ENCODE measurements at places on chromosomes 7 and 10.

DNA sequence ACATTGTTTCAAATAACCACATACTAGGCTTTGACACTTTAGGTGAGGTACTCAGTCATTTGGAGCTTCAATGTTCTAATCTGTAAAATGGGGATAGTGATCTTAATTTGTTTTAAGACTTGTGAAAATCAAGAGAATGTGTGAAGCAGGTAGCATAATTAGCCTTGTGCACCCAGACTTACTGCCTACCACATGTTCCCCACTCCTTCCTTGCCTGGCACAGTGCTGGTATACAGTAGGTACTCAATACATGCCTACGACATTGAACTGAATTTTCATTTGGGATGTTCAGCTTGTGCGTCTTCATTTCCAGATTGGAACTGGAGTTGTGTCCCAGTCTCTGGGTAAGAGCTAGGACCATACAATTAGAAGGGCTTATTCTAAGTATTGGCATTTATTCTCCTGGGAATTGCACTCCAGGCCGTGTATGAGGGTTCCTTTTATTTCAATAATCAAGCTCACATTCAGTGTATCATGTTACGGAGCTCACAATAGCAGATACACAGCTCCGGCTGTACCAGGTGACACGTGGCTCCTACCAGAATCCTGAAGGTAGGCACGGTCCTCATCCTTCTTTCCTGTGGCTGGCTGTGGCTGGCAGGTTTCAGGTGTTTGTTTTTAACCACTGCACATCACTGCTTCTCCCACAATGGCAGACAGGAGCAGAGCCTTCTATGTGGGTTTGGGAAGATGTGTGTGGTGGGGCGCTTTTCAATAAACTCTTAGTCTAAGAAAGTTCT, 109.4 kb upstream of the PDCD4 start:
- no peak for DNase-seq

GRCh38 chr7:2796358-2797352, 47.5 kb downstream of the GNA12 start:
- DNase-seq: no peak

GRCh38 chr10:130341356-130341755, 205.2 kb downstream of the GLRX3 start:
- DNase-seq: no peak

- DNase-seq: no peak
These were observed 92.4 kb downstream of the KIF20B start for GRCh38 chr10:89793649-89794254.

- DNase-seq: no peak
These were observed 19.0 kb downstream of the ADCYAP1R1 start for GRCh38 chr7:31070991-31071644.

GRCh38 chr7:121440857-121441503, 44.9 kb upstream of the FAM3C start:
- DNase-seq: no peak

DNA sequence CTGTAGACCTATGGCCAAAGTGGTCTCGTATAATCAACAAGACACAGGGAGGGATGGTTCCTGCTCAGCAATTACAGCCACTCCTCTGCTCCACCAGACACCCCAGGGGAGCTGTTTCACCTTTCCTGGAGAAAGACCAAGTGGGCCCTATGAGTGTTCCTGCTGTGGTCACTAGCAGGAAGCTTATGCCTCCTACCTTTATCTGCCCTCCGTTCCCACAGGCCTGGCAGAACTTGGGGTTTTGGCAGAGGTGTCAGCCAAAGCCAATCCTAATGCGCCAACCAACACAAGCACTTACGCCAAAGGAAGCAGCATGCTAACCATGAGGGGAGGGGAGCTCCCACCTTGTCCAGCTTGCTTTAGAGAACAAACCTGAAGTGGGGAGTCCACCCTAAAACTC, 31.2 kb downstream of the XPNPEP1 start:
- DNase-seq: no peak

DNA sequence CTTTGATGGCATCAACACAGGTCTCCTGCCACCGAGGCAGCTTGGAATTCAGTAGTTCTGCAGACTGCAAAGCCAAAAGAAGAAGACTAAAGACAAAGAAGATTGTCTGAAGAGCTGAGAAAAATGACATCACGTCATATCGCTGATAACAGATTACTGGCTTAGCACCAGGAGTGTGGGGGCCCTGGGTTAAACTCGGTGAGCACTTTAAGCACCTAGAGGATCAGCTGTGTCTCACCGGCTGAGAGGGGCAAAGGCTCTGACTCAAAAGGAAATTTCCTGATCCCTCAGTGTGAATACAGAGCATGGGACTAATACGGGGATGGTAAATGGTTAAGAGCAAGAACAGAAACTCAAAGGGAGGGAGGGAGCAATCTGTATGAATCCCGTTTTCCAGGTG, 30.7 kb downstream of the BRI3 start:
- no peak for DNase-seq

DNA sequence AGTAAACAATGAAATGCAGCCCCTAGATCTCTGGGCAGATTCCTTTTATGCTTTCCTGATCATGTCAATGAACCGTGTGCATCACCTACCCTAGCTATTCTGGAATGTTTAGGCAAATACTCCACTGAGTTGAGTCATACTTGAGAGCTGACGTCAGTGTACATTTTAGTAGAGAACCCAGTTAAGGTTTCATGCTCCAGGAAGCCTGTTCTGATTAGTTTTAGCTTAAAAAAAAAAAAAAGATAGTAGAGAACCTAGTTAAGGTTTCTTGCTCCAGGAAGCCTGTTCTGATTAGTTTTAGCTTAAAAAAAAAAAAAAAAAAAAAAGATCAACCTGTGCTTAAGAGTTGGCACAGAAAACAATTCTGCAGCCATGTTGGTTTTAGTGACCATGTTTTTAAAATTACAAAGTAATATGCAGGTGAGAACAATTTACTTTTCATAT, 3.7 kb upstream of the MCU start:
- no peak for DNase-seq

- no peak for DNase-seq
These were observed 110.2 kb downstream of the CHN2 start for GRCh38 chr7:29304756-29305155.

GRCh38 chr10:12308057-12308456, 41.3 kb upstream of the CAMK1D start:
- no peak for DNase-seq

DNA sequence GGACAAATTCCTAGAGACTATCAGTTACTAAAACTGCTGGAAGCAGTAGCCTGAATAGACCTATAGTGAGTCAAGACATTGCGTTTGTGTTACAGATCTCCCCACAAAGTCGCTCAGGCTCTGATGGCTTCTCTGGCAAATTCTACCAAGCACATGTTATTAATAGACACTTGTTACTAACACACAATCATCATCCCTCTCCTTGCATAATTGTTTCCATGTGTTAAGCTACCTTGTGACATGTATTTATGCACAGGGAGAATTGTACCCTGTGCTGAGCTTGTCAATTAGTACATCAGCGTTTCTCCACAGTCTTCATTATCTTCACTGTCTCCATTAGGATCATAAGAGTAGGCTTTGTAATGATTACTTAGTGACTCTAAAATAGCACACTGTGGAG, 31.2 kb downstream of the DYNC2I1 start:
- no peak for DNase-seq

GRCh38 chr7:2116989-2117591, 115.7 kb downstream of the MAD1L1 start:
- no peak for DNase-seq

DNA sequence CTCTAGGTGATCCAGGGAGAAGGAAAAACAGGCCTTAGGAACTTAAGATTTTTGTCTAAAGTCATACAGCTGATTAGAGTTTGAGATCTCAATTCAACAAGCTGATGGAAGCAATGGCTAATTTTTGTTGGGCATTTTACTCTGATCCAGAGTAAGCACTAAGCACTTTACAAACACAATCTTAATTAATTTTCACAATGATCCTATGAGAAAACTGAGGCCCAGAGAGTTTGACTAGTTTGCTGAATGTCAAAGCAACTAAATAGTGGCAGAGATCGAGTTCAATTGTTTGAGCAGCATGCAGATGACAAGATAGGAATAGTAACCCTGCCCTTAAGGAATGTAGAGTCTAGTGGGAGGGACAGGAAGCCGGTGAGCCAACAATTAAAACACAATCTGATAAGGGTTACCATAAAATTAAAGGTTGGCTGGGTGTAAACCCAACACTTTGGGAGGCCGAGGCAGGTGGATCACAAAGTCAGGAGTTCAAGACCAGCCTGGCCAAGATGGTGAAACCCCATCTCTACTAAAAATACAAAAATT, 13.5 kb upstream of the RPEL1 start:
- no peak for DNase-seq

DNA sequence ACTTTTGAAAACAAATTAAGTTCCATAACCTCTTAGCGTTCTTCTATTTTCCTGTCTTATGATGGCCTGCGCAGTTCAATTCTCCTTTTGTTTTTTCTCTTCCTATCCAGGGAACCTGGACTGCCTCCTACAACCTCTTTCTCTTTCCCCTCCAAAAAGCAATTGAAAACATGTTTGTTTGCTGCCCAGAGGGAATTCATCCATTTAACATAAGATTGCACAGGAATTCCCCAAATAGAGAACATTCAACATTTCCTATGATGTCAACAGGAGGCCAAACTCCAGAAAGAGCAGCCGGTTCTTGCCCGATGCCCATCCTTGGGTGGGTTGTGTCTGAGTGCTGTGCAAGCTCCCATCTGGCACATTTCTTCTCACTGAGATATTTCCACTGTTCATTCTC, 94.2 kb upstream of the NRP1 start:
- no peak for DNase-seq

DNA sequence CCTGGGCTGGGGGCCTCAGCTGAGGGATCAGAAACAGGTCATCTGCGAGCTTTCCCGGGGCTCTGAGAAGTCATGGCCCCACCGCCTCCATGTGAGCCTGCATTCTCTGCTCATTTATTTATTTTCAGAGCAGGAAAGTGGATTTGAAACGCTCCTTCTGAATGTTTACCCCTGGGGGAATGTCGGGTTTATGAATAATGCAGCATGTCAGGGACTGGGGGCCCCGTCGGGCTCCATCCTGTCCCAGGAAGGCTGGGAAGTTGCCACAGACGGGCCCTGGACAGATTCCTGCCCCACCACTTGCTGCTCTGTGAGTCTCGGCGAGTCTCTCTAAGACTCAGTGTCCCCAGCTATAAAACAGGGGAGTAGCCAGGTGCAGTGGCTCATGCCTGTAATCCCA, 11.9 kb upstream of the GTF2IRD1 start:
- no peak for DNase-seq

- DNase-seq: no peak
These were observed 162.4 kb downstream of the TCERG1L start for GRCh38 chr10:131149111-131149510.

- no peak for DNase-seq
These were observed 8.8 kb downstream of the AFAP1L2 start for GRCh38 chr10:114395366-114396022.

GRCh38 chr7:91512958-91513357, 248.7 kb downstream of the FZD1 start:
- no peak for DNase-seq

GRCh38 chr7:69429911-69430383, 168.3 kb upstream of the AUTS2 start:
- no peak for DNase-seq

DNA sequence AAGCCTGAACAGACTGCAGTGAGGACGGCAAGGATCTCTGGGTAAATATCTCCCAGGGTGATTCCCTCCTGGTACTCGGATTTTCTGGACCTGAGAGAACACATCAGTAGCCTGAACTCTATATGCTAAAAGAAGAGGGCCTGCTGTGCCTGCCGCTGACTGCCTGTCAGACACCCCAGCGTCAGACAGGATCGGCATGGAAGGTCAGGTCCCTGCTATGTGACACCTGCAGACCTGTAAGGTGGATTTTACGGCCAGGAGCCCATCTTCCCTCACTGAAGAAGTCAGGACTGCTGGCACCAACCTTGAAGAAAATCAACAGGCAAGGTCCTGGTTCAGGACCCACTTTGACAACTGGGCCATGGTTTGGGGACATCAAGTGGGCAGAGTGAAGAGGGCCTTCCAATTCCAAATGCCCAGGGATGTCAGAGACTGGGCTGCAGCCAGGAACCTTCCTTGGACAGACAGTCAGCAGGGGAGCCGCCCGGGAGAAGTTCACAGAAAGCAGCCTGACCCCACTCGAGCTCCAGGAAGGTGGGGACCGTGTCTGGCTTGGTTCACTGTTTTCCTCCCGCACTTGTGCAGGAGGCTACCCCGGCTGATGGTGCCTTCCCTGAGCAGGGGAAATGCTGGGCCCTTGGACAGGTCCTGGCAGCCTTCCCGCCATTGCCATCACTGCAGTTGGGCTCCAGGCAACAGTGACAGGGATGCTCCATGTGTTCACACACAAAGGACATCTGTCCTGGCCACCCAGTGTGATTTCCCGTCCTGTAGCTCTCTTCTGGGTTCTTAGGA, 91.8 kb upstream of the LANCL2 start:
- DNase-seq: no peak

DNA sequence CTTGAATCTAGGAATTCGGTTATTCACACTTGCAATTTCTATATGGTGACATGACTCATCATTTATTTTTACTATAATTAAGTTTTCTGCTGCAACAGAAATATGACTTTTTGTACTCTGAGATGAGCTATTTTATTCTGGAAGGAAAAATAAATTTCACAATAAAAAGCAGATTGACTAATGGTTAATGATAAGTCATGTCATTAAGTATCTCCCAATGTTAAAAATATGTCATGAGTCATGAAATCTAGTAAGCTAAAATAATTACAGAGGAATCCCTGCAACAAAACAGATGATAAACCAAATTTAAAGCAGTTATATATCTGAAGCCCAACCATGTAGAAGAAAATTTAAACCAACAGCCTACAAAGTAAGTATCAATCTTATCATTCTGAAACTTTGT, 149.2 kb downstream of the CACNA2D1 start:
- DNase-seq: no peak

- no peak for DNase-seq
These were observed 32.3 kb upstream of the IL6 start for GRCh38 chr7:22694597-22695207.

DNA sequence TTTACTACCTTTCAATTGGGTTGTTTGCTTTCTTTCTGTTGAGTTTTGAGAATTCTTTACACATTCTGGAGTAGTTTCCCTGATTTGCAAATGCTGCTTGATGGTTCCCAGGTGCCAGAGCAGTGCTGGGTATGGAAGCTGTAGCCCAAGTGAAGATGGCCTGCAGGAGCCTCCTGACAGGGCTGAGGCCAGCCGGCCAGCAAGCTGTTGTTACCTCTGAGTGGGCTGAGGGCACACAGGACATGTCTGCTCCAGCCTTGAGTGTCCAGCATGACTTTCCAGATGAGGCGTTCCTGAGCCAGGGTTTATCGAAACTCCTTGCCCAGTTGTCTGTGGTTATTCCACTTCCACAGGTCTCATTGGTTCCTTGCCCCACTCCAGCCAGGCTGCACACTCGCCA, 164.6 kb upstream of the TNS3 start:
- no peak for DNase-seq

GRCh38 chr7:101156866-101157589, 2.8 kb downstream of the AP1S1 start:
- no peak for DNase-seq
